ENCODE measurements at places on chromosomes 16 and 17.

- DNase-seq, result no peak
Measured at GRCh38 chr16:7209598-7209997, 123.0 kb upstream of the RBFOX1 start.

GRCh38 chr17:58312829-58313228 lies 15.8 kb downstream of the TSPOAP1 start:
- DNase-seq, result no peak

DNA sequence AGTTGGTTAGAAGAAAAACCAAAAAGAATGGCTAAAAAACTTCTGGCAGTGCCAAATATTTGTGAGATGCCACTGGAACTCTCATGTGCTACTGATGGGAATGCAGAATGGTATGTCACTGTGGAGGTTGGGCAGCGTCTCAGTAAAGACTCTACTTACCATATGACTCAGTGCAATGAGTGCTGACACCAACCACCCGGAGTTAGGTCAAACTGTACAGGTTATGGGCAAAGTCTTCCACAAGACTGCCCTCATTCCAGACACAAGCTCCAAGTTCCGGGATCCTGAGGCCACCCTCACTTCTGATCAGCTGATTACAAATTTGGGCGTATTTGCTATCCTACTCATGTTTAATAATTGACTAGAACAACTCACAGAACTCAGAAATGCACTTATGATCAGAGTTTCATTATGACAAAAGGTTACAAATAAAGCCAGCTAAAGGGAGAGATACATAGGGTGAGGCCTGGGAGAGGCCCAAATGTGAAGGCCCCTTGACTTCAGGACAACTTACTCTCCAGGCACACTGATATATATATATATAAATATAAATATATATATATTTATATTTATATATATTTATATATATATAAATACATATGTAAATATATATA lies 114.9 kb downstream of the TRIM37 start:
- DNase-seq, result peak; percentile 20

- DNase-seq, result no peak
Measured at GRCh38 chr17:81821603-81822311, 11.3 kb downstream of the MCRIP1 start.

DNA sequence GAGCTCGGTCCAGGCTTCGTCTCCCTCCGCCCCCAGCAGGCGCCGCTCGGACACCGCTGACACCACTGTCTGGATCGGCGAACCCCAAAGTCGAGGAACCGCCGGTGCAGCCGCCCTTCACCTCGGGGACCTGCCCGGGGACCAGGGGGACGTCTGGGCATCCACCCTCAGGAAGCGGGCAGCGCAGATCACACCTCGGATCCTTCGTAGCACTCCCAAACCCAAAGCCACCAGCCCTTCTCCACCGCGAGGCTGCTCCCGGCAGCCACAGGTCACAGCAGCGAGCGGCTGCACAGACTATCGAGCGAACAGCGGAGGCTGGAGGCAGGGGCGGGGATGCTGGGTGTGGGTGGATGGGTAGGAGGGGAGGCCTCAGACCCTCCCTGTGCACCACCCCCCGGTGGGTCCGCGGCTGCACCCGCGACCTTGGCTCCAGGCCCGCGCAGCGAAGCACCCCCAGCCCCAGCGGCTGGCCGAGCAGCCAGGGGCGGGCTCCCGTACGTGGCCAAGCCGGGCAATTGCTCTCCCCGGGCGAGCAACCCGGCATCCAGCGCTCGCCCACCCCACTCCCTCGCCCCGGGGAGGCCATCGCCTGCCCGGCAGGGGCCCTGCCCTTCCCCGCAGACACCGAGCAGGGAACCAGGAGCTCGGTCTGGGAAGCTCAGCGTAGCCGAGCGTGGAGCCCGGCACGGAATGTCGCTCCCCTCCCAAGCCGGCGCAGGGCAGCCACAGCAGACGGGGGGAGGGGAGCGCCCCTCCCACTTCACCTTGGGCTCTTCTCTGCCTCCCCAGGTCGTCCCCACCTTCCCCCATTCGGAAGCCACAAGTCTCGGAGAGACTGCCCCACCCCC lies 1.0 kb downstream of the SDK2 start:
- DNase-seq, result no peak

GRCh38 chr16:83630979-83631378 lies 176.8 kb upstream of the HSBP1 start:
- DNase-seq, result no peak

- DNase-seq, result no peak
Measured at GRCh38 chr16:66256919-66257318, 109.6 kb upstream of the CDH5 start.

GRCh38 chr16:30615358-30616091 lies 5.3 kb upstream of the ZNF689 start:
- no peak for DNase-seq

DNA sequence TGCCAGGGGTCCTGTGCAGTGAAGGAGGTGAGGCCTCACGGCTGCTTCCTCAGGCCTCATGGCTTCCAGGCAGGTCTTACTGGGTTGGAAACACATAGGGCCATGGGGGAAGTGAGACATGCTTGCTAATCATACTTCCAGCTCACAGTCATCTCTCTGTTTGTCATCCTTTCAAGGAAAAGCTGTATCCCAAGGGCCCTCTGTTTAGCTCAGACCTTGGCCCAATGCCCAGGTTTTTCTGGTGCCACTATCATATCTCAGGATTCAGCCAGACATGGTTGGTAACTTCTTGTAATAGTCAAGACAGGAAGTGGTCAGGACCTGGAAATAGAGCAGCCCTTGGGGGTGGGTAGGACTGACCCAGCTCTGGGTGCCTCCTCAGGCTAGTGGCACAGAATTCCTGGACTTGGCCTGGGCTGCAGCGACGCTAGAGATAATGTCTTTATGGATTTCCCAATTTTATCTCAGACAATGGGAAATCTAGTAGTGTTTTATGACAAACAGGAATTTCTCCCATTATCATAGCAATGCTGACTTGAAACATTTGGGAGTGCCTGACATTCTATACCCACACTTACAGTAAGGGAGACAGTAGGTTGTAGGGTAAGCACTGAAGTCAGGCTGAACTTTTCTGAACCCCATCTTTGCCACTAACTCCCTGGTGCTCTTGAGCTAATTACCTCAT lies 13.5 kb upstream of the ITGB3 start:
- DNase-seq, result peak; percentile 100

- DNase-seq, result no peak
Measured at GRCh38 chr17:40309949-40310510, 1.1 kb downstream of the RARA start.

DNA sequence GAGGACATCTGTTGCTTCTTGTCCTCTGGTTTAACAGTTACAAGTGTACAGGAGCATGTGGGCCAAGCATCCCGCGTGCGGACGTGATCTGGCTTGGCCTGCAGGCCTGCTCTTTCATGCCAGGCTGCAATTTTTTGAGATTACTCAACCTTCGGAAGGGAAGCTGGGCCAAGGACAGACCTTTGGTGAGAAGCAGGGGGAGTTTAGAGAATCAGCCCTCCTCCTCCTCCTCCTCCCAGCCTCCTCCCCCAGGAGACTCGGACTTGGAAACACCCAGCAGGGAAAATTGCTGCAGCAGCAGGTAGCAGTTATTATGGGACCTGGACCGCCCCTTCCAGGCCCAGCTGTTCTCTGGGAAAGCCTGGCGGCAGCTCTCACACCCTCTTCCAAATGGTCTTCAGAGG lies 5.1 kb upstream of the KLHL36 start:
- no peak for DNase-seq

GRCh38 chr17:28357901-28358197 lies 522 bp upstream of the POLDIP2 start:
- no peak for DNase-seq

GRCh38 chr16:11557801-11558200 lies 28.9 kb downstream of the LITAF start:
- DNase-seq, result no peak

- DNase-seq, result no peak
Measured at GRCh38 chr17:44898768-44899073, 524 bp downstream of the EFTUD2 start.

DNA sequence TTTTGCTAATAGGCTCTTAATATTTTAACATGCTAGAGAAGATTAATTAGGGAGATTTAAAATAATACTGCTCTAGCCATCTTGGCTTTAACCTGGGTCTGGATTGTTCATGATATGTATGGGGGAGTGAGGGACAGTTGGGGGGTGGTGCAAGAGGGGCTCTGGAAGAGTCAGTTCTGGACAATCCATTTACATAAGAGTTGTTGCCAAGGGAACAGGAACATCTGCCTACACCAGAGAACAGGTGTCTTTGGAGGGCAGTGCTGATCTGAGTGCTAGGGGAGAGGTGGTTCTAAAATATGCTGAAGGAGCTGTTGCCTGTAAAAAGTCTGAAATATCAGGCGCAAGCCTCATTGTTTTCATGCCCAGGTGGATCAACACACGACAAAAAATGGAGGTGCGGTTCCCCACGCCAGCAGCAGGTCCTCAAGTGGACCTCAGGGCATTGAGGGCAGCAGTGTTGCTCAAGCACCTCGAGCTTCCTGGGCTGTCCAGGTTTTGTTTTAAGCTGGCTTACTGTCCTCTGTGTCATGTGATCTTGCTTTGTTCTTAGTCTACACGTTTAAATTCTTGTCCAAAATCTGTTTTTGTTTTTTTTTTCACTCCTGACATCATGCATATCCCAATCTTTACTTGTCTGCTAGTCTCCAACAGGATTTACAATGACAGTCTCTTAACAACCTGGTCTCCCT lies 25.4 kb upstream of the WSB1 start:
- DNase-seq, result no peak

- no peak for DNase-seq
Measured at GRCh38 chr16:31528523-31529107, 915 bp downstream of the AHSP start.

DNA sequence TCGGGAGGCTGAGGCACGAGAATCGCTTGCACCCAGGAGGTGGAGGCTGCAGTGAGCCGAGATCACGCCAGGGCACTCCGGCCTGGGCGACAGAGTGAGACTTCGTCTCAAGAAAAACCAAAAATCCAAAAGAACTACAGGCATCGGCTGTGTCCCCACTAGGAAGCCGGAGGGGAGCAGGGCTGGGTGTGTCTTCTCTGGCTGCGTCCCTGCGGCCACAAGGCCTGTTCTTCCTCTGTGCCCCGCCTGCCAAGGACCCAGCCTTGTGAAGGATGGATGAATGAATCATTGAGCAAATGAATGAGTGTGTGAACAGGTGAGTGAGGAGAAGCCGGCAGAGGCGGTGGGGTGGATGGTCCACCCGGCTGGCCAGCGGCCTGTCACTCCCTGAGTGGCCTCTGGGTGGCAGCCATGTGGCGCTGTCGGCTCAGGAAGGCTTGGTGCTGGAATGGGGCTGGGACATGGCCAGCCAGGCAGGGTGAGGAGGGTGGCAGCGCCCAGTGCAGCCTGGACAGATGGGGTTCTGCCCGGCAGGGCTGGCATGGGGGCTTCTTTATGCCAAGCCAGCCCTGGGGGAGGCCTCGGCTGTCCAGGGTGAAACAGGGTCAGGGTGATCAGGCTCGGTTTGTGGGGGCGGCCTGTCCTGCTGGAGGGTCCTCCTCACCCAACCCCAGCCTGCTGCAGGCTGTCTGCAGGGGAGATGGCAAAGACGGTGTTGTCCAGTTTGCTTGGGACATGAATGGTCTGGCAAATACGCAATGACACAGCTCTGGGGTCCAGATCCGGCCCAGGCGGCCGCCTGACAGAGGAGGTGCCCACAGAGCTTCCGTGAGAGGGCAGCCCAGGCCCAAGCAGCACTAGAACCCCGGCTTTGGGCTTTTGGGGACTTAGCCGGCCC lies 21.7 kb downstream of the SLC25A10 start:
- peak; percentile 19 for DNase-seq

- no peak for DNase-seq
Measured at GRCh38 chr17:79741751-79742588, 11.2 kb downstream of the ENPP7 start.

DNA sequence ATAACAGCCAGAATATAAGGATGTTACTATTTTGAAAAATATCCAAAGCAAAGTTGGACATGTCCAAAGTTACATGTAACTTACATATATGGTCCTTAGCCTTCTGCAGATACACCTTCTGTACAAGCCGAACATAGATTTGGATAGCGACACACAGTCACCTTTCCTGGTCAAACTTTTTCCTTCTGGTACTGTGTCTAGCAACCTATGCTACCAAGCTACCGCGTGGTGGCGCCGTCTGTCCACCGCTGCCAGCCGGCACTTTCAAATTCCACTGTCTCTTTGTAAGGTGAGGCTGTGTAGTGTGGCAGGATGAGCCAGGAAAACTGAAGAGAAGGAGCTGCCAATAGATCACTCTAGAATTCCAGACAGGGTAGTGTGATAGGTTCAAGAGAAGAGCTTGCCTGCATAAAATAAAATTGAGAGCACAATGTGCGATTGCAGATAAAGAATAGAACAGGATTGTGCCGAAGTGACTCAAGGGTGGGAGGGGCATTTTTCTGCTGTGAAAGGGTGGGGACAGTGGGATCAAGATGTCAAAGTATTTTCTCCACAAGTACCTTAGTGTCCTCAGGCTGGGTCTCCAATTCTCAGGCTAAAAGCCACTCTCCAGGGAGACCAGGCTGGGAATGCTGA lies 366.9 kb downstream of the SLC39A11 start:
- no peak for DNase-seq

DNA sequence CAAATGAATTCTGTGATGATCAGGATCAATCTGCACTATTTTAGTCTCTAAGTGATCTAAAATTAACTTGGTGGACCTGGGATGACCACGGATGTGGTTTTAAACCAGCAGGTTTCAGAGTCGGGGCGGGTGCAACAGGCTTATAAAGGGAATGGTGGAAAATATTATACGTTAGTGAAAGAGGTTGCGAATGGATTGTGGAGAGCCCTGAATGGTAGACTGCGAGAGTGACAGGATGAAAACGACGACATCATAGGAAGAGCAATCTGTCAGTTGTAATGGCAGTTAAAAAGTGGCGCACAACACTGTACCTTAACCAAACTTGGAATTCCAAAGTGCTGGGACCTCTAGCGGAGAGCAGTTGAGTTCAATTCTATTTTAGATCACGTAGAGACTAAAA lies 1.2 kb upstream of the CYB5B start:
- DNase-seq, result no peak

GRCh38 chr17:15649861-15650421 lies 30.4 kb upstream of the FBXW10B start:
- DNase-seq, result no peak

GRCh38 chr17:17004251-17004996 lies 32.5 kb upstream of the TNFRSF13B start:
- no peak for DNase-seq

GRCh38 chr17:32268734-32269288 lies 3.2 kb downstream of the RHBDL3 start:
- no peak for DNase-seq

DNA sequence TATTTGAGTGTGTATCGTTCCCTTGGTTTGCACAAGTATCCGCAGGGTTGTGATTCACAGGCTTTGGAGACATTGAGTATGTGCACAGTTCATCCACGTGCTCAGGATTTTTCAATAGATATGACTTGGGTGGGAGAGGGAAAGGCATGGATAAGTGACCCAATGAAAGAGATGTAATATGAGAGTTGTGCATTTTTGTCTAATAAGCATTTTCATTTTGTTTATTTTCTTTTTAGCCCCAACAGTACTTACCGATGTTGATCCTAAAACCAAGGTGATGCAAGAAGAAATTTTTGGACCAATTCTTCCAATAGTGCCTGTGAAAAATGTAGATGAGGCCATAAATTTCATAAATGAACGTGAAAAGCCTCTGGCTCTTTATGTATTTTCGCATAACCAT lies 14.5 kb downstream of the ALDH3A2 start:
- DNase-seq, result no peak

- DNase-seq, result no peak
Measured at GRCh38 chr17:38588788-38589174, 17.0 kb downstream of the SRCIN1 start.
